ENCODE measurements at places on chromosomes 16 and 17.

DNA sequence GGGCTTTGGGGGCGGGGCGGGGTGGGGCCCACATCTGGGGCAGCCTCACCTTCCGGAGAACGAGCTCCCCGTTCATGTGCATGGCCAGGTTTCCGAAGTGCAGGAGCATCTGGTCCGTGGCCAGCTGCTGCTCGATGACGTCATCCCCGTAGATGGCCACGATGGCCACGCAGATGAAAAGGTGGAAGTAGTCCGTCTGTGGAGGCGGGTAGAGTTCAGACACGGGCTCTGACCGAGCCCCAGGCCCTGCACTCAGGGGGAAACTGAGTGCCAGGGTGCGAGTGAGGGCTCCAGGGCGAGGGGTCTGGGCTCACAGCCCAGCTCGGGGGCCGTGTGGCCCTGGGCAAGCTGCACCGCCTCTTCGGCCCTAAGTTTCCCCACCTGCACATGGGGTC lies 93.7 kb downstream of the TBC1D16 start:
- no peak for DNase-seq

GRCh38 chr17:2271985-2272702 lies 31.4 kb downstream of the SMG6 start:
- DNase-seq, result no peak

- DNase-seq, result no peak
These were observed 10.6 kb downstream of the RBFOX1 start for GRCh38 chr16:7343243-7343642.

DNA sequence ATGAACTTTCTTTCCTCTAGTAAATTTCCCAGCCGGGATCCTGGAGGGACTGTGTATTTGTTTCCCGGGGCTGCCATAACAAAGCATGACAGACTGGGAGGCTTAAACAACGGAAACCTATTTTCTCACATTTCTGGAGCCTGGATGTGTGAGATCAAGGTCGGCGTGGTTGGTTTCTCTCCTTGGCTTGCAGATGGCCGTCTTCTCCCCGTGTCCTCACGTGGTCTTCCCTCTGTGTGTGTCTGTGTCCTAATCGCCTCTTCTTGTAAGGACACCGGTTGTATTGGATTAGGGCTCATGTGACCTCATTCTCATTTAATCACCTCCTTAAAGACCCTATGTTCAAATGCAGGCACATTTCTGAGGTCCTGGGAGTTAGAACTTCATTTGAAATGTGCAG lies 22.0 kb upstream of the USP10 start:
- DNase-seq, result no peak

DNA sequence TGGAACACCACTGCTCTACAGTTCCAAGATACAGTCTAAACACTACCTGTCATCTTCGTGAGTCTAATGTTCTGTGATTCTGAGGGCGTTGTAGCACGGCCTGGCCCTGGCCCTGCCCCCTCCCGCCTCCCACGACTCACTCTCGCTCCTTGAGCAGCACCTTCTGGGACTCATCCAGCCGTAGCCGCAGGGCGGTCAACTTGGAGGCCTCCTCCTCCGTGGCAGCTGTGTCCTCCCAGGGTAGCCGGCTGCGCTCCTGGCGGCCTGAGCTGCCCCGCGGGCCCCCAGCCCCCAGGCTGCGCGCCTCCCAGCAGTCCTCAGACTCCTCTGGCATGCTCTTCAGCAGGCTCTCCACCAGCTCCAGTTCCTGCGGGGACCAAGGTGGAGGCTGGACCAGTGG lies 10.6 kb downstream of the CCDC102A start:
- no peak for DNase-seq

- DNase-seq, result no peak
These were observed 17.0 kb downstream of the MGAT5B start for GRCh38 chr17:76884995-76885893.

DNA sequence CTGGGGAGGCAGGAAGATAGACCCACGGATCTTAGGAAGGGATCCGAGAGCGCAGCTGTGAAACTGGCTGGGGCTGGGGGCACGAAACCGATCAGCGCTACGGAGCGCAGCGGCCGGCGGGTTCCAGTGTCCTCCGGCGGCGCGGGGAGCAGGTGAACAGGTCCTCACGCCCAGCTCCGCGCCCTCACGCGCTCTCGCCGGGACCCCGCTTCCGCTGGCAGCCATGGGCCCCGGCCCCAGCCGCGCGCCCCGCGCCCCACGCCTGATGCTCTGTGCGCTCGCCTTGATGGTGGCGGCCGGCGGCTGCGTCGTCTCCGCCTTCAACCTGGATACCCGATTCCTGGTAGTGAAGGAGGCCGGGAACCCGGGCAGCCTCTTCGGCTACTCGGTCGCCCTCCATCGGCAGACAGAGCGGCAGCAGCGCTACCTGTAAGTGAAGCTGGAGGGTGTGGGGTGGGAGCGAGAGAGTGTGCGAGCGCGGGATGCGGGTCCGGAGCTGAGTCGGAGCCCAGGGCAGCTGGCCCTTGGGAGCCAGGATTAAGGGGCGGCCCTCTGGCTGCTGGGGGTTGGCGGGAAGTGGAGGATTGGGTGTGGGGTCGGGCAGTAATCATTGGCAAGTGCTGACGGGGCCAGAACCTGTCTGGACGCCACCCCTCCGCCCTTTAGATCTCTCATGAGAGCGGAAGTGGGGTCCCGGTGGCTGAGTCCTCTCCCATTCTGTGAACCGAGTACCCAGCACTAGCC lies 479 bp downstream of the ITGA3 start:
- peak; percentile 21 for DNase-seq

- DNase-seq, result no peak
These were observed 32.1 kb downstream of the RNF112 start for GRCh38 chr17:19443148-19443547.

GRCh38 chr17:42129109-42129837 lies 6.7 kb downstream of the HSPB9 start:
- no peak for DNase-seq

GRCh38 chr16:2587891-2588565 lies 50.2 kb downstream of the PDPK1 start:
- DNase-seq, result no peak

GRCh38 chr17:17414341-17414805 lies 62.4 kb upstream of the MED9 start:
- DNase-seq, result no peak

DNA sequence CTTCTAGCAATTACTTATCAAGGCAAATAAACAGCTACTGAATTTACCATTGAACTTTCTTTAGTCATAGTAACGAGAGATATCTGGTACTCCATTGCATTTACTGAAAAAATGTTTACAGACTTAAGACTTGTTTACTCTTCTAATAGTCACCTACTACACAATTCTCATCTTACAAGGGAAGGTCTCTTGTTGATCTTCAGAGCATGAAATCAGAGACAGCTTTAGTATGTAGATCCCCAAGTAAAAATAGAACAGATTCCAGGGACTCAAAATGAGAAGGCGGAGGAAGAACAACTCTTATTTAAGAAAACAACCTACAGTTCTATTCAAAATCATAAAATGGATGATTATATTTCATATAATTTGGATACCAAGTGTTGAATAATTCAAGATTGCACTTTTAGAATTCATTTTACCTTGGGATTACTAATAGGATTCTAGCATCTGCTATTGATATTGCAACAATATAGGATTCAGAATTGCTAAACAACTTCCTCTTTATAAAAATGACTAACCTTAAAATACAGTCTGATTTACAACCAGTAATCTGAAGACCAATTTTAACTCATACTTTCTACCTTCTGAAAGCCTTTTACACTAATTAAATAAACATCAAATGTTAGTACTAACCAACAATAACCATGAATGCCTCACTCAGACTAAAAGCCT lies 20.8 kb downstream of the UBE2G1 start:
- DNase-seq, result no peak

- no peak for DNase-seq
These were observed 13.3 kb downstream of the NXPH3 start for GRCh38 chr17:49588726-49589576.

- no peak for DNase-seq
These were observed 151.5 kb upstream of the GOT2 start for GRCh38 chr16:58885528-58886170.

GRCh38 chr16:26729951-26730541 lies 336.7 kb upstream of the C16orf82 start:
- no peak for DNase-seq

DNA sequence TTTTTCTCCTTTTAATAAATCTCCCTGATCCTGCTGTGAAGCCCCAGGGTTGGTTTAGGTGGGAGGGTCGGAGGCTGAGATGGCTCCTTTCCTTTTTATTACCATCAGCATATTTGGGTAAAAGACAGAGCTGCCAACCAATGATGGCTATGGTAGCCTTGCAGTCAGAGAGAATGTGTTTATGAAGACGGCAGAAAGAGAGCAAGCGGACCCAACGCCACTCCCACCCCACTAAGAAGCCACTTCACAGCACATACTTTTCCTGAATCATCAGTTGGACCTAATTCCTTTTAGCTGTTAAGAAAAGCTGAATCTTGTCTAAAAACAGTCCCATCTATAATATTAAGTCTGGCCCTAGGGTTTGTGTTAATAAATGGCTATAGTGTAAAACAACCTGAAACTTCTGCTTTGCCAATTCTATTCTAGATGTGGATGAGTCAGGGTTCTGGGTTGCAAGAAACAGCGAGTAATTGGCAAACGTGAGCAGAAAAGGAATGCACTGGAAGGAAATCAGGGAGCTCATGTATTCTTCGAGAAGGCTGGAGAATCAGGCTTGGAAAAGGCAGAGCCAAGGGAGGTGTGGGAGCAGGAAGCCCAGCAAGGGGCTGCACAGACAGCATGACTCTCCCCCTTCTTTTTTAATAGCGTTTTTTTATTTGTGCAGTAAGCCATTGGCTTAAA lies 34.0 kb upstream of the PRKCA start:
- DNase-seq, result no peak

DNA sequence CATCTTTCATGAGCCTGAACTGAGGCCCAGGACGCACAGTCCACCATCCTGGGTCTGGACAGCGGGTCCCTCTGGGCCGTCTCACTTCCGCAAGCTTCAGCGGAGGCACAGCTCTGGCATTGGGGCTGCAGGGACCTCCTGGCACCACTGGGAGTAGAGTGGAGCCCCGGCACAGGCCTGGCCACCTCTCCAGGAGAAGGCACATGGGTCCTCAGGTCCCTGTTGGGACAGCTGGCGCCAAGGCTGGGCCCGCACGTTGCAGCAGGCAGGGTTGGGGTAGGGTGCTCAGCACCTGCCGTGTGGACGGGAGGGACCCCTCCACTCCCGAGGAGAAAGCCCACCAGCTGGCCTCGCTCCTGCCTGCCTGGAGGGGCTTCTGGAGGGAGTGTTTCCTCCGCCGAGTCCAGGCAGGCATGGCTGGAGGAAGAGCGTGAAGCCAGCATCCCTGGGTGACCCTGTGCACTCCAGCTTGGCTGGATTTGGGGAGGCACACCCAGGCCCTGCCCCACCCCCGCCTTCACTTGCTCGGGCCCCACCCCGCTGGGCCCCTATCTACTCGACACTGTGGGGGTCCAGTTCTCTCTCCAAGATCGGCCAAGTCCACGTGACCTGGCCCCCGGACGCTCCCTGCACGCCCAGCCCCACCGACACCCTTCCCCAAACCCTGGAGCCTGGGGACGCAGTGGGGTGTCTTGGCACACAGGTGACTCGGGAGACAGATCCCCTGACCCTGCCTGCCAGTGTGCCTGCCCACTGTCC lies 6.6 kb upstream of the METRNL start:
- DNase-seq, result no peak

- DNase-seq, result no peak
These were observed 9.3 kb downstream of the DNAI2 start for GRCh38 chr17:74283371-74283673.

GRCh38 chr16:48054881-48055601 lies 100.8 kb downstream of the ABCC12 start:
- no peak for DNase-seq

- no peak for DNase-seq
These were observed 429 bp downstream of the OR2C1 start for GRCh38 chr16:3356118-3356517.

DNA sequence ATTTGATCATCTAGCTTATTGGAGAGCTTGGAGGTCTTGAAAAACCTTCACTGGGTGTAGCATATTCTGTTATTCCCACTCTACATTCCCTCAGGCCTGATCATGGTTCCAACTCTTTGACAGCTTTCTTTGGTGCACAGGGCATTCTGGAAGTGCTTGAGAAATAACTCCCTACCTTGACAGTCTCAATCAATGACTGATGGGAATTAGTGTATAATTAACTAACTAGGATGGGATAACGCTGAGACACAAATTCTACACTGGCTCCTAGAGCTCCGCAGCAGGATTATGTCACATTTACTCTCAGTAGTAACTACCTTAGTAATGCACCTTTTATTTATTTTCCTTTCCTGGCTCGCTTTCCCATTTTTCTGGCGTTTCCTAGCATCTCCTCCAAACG lies 236.4 kb downstream of the MAP2K6 start:
- no peak for DNase-seq

DNA sequence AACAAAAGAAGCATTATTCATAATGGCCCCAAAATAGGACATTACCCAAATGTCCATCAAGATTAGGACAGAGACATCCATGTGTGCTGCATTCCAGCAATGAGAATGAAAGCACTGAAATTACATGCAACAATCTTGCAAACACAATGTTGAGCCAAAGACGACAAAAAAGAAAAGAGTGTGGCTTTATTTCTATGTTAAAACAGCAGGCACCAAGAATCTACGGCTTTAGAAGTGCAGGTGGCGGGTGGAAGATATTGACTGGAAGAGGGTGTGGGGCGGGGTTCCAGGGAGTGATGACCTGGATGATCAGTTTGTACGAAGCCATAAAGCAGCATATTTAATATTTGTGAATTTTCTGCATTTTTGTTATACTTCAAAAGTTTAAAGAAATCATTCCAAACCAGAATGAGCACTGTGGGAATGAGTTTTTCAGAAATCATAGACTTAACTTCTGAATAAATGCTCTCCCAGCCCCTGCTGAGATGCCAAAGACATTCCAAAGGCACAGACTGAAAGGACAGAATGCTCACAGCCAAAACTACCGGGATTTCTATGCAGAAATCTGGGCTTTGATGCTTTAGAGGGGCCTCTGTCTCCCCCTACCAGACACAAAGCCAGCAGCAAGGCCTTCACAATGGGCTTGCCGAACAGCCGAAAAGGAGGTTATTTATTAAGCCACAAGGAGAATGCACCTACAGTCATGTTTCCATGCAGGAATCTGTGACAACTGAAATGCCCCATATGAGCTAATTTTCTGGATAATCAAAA lies 361.6 kb downstream of the GRIN2A start:
- DNase-seq, result no peak

- no peak for DNase-seq
These were observed 68.7 kb downstream of the BANP start for GRCh38 chr16:88019821-88020515.

- DNase-seq, result no peak
These were observed 38.4 kb downstream of the TNFRSF13B start for GRCh38 chr17:16933317-16934132.

GRCh38 chr17:64216000-64216337 lies 47.1 kb downstream of the TEX2 start:
- DNase-seq, result no peak

Measured in stimulated activated CD8-positive, alpha-beta memory T cell treated with anti-CD3 and anti-CD28 coated beads, Interleukin-7, amount 100 ng/mL, for 1 hour (primary cell).